ENCODE measurements at places on chromosomes 2 and 18.

DNA sequence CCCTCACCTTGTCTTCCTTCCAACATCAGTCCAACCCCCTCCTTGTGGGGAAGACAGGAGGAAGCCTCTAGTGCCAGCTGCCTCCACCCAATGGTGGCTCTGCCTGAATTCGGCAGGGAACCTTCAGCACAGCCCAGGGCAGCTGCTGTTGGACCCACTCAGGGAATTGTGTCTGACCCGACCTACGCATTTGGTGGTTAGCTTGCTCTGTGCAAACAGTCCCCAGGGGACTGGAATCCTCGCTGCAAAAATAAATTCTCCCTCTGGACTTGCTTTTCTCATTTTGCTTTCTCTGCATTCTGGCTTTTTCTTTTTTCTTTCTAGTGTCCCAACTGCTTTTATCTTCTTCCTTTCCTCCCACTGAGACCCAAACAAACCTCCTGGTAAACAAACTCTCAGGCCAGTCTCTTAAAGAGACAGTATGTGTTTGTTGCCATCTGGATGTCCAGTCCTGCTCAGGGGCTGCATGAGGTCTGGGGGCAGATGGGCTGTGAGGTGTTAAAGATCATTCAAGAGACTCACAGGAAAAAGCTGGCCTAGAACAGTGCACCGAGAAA, 137.7 kb upstream of the HAAO start:
- no peak for DNase-seq

DNA sequence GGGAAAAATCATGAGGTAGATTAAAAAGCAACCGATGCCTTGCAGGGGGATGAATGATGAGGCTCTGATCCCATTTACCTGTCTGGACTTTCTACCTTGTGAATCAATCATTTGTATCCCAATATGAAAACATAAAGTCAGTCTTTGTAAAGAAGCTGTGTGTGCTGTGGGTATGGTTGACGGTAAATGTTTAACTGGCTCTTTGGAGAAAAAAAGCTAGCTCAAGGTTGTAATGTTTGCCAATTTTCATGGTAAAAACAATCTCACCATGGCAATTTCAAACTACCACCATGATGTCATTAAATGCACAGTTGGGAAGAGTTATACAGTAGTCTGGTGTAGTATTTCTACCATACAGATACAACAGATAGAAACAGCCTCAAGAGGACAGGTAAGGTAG, 14.6 kb downstream of the TTR start:
- DNase-seq, result no peak

- DNase-seq, result no peak
Measured at GRCh38 chr2:196379600-196379999, 208.2 kb upstream of the STK17B start.

DNA sequence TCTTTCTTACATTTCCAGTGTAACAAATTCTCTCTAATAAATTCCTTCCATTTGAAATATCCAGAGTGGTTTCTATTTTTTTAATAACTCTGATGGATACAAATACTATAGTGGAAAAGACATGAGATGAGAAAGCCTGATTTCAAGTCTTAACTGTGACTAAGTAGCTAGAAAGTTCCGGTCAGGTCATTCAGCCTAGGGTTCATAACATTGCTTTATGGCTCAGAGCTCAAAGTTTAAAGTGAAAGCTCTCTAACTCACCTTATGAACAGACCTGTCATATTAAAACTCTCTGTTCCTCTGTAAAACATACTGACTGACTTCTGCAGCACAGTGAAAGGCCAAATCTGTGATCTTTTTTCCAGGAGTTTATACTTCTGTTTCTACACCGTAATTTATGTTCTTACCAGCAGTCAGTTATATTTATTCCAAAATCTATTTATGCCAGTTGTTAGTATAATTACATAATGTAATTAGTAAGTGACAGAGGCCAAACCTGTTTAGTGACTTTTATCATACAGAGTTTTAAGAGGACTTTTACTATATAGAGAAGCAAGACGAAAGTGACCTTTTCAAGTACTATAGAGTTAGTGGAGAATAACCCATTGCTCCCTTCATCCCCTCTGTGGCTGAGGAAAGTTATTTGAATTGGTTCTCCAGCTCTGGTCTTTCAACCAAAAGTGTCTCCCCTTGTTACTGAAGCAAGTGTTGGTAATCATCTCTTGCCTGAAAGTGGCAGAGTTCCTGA, 118.8 kb upstream of the PDE1A start:
- DNase-seq, result no peak

GRCh38 chr2:114545052-114545451, 102.6 kb downstream of the DPP10 start:
- no peak for DNase-seq

DNA sequence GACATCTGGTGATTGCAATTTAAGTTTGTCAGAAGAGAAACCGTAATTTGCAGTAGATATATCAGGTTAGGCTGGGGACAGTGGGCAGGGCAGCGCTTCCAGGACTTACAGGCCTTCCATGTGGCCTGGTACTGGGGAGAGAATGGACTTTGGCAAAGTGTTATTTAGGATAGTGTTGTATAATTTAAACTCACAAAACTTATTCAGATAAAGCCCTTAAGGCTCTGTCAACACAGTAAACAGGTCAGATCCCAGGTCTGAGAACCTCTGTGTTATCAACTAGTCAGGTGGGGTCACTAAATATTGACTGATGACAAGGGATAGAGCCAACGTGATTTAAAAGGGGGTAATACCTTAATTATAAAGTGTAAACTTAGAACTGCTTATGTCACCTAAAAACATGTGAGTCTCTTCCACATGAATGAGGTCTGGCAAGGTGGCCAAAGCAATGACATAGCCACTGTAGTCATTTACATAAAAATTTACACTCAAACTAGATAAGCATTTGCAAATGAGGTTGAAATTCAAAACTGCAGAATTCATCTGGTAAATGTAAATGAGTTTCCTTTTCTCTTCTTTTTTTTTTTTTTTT, 80.2 kb upstream of the DNMT3A start:
- DNase-seq, result no peak

- DNase-seq, result no peak
Measured at GRCh38 chr2:66170744-66171330, 264.1 kb upstream of the MEIS1 start.

GRCh38 chr2:214328941-214329340, 81.9 kb upstream of the VWC2L start:
- DNase-seq, result no peak
